ENCODE measurements at places on chromosomes 11 and 22. TPM values are rescaled to one million over a fixed set of nuclear protein-coding genes. Genes with fewer than 3 reads are reported as not detected.

DNA sequence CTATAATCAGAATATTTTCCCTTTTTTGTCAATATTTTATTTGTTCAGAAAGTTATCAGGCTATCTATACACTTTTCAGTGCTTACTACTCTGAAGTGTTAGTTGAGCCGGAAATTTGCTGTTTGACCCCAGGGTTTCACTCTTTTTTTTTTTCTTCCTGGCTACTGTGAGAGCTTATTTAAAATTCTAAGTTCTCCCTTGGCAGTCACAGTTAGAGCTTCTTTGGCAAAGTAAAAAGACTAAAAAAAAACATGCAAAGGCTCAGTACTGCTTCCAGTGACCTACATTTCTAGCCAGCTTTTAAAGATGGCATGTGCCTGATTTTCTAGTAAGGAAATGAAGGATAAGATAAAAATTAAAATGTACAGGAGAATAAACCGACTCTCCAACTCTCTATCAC is 48.4 kb downstream of the ELP4 start:
- no peaks in the 10 kb centered on the region for H3K27me3 ChIP-seq
- H3K36me3 ChIP-seq = no peaks in the 10 kb centered on the region
- no peak for DNase-seq
- H3K4me1 ChIP-seq = no peaks in the 10 kb centered on the region
- no peak overlapping the region for H3K27ac ChIP-seq

- no peak overlapping the region for H3K27ac ChIP-seq
- DNase-seq = no peak
- no peaks in the 10 kb centered on the region for H3K36me3 ChIP-seq
- H3K27me3 ChIP-seq = no peaks in the 10 kb centered on the region
Measured at GRCh38 chr11:35348898-35349687, 70.3 kb downstream of the SLC1A2 start.

DNA sequence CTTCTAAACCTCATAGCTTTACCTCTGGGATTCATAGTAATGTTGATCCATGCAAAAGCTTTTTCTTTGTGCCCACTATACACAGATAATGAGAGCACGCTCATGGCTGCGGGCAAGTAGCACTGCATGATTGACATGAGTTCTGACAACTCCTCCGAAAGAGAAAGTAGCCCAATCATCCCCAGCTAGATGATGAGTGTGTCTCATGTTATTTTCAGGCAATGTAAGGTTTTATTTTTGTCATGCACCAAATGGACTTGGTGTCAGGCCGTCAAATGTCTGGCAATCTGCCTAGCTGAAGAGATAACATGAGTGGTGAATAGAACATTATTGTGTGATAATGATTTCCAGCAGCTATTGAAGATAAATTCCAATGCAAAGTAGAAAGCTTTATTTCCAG is 662.6 kb downstream of the NTM start:
- H3K27ac ChIP-seq = no peak overlapping the region
- H3K4me1 ChIP-seq = no peaks in the 10 kb centered on the region
- peaks cover 29% of the 10 kb centered on the region for H3K27me3 ChIP-seq
- H3K36me3 ChIP-seq = no peaks in the 10 kb centered on the region

The CACNA1I gene
- polyA plus RNA-seq = 0.21 TPM

The WBP2NL gene
- not detected for polyA plus RNA-seq

The MMP13 gene
- not detected for polyA plus RNA-seq
